ENCODE measurements at places on chromosomes 6 and 20. TPM values are rescaled to one million over a fixed set of nuclear protein-coding genes. Genes with fewer than 3 reads are reported as not detected.

AIF1 gene
- 17.3 TPM for total RNA-seq

FRMD1 gene
- 57.5 TPM for total RNA-seq

DNA sequence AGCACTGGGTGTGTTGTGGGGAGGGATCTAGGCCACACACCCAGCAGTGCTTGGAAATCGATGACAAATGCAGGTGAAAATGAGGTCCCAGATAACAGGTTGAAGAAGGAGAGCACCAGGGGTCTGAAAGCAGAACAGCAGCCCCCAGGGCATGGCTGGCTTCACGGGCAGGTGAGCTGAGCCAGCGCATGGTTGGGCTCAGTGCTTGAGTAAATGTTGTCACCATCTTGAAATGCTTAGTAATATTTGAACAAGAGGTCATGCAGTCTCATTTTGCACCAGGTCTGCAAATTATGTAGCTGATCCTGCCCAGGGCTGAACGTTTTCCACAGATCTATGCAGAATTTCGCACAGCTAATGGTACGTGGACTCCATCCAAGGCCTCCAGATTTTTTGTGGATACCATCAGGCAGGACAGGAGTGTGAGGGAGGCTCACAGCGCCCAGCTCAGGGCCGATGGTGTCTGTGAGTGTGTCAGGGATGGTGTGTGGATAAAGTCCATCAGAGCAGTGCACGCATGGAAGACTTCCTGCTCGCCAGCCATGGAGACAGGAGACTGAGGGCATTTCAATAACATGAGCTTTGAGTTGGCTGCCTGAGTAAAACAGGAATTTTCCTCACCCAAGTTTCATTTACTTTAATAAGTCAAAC lies 53.1 kb upstream of the SNX9 start:
- DNase-seq: no peak

REPS1 gene
- 31.4 TPM for total RNA-seq

- DNase-seq: no peak
Observed at GRCh38 chr6:52152711-52153160, 33.4 kb upstream of the IL17A start.

SMOC2 gene
- total RNA-seq: 11.4 TPM

DNA sequence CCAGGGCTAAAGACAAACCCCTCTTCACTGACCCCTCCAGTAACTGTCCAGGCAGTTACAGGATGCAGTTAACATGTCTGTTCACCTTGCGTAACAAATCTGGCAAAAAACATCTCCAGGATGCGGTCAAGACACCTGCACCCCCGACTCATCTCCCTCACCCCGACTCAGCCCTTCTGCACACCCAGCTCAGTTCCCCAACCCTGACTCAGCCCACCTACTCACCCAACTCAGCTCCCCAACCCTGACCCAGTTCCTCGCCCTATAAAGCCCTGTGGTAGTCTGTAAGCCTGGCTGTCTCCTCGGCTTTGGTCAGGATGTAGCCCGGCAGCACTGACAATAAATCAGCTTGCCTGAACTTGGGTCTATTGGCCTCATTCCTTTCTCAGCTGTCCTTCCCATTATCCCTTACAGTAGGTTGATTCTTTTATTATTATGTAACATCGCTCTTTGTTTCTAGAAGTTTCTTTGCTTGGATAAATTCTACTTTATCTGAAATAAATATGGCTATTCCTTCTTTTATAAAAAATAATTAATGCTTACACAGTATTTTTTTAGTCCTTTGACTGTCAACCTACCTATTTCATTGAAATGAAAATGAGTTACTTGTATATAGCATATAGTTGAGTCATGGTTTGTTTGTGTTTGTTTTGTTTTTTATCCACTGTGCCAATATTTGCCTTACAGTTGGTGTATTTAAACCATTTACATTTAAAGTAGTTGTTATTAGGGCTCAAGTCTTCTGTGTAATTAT lies 12.9 kb upstream of the ADTRP start:
- no peak for DNase-seq

DNA sequence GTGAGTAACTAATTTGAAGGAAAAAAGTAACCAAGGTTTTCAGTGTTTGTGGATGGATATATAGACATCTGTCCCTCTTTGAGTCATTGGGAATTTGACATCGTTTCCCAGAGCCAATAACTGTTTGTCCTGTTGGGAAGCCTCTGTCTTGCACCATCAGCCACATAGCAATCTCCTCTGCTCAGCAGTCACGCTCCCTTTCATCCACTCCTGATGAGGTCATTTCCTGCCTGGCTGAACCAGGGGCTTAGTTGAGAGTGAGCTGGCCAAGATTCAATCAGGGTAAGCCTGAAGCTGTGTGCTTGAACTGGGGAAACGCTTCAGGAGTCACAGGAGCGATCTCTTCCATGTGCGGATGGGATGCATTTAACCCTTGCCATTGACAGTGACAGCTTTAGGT lies 121.5 kb upstream of the FOXQ1 start:
- no peak for DNase-seq

DNA sequence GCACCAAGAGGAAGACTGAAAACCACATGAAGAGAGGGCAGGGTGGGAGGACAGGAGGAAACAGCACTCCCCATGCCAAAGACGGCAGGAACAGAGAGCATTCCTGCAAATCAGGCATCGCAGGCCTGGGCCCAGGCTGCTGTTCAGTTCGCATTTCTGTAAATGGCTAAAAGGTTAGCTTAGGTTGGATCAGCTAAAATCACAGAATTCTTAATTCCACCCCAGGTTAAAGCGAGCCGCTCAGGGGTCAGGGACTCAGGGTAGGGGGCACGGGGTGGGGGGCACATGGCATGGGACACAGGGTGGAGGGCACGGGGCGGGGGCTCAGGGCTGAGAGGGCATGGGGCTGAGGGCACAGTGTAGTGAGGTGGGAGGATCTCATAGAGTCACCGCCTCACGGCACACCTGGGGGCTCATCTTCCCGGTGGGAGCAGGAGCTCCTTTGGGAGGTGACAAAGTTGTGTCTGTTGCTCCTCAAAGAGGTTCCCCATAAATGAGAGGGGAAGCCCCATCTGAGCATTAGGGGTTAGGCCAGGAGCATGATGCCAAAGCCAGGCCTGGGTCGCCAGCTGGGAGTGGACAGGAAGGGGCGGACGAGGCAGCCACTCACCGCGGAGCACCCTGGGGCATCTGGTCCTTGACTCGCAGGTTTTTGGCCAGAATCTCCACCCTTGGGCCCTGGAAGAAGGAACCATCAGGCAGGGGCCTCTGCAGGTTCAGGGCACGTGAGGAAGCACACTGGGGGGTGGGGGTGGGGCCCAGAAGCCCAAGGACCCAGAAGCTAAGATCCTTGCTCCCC lies 200.7 kb downstream of the PREX1 start:
- no peak for DNase-seq

DNA sequence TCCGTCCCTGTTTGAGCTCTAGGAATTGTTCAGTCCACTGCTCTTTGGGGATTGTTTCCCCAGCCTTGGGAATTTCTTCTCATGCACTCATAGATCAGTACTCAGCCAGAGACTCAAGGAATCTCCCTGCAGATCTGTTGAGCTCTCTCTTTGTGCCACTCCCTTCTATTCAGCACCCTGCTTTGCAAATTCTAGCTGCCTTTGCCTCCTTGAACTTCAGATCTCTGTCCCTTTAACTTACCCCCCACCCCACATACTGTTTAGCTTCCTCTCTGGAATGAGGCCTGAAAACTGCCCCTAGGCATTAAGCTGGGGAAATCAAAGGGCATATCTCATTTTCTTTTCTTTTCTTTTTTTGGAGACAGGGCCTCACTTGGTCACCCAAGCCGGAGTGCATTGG lies 30.5 kb downstream of the QRSL1 start:
- DNase-seq: no peak

GRCh38 chr6:112184951-112185350 lies 69.4 kb downstream of the LAMA4 start:
- DNase-seq: no peak

DNA sequence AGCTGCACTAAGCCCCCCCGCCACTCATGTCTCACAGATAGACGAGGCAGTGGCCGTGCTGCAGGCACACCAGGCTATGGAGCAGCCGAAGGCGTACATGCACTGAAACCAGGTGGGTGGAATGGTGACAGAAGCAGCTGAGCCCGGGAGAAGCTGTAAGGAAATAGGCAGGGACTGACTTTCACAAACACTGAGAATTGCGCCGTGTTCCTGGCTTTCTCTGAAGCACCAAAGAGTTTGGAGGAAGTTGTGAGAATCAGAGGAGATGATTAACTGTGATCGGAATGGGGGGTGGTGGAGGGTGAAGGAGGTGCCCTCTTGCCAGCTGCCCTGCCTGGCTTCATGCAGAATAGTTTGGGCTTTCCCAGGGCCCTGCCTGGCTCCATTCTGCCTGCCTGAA lies 21.6 kb downstream of the TOMM34 start:
- no peak for DNase-seq

GRCh38 chr20:12207875-12208274 lies 290.2 kb downstream of the BTBD3 start:
- no peak for DNase-seq

SAMD10 gene
- total RNA-seq: 5.6 TPM

- no peak for DNase-seq
Observed at GRCh38 chr6:33742092-33742491, 4.6 kb downstream of the IP6K3 start.

FKBP1A gene
- 168 TPM for total RNA-seq

- no peak for DNase-seq
Observed at GRCh38 chr6:15475872-15476271, 187.0 kb downstream of the DTNBP1 start.

SLC17A1 gene
- total RNA-seq: not detected

GRCh38 chr6:99276747-99277146 lies 72.7 kb downstream of the FAXC start:
- DNase-seq: no peak

GRCh38 chr6:158666628-158667359 lies 16.9 kb downstream of the SYTL3 start:
- DNase-seq: no peak

DNA sequence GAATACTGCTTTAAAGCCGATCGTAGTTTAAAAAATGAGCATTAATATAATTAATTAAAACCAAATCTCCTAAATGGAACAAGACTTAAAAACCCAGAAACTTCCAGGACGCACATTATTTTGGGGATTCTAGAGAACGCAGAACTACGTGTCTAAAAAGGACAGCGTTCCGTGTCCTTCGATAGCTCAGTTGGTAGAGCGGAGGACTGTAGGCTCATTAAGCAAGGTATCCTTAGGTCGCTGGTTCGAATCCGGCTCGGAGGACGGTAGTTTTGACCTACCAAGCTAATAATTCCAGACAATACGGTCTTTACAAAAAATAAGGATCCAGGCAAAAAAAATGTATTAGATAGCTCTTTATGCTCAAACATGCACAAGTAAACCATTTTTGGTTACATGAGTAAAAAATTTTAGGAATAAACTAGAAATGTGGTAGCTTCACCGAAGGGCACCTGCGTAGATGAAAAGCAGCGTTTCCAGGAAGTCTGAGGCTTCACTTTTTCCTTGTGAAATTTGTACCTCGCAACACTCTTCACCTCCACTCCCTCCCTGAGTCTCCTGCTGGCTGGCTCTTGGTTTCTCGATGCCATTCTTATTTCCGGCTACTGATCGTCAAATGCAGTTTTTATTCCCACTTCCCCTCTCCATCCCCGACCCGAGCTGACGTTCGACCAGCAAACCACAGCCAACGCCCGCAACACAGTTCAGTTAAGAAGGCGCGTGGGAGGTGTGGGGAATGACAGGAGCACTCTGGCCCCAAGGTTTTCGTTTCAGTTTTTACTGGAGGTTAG lies 19.6 kb upstream of the ABT1 start:
- DNase-seq: peak; percentile 50

DNA sequence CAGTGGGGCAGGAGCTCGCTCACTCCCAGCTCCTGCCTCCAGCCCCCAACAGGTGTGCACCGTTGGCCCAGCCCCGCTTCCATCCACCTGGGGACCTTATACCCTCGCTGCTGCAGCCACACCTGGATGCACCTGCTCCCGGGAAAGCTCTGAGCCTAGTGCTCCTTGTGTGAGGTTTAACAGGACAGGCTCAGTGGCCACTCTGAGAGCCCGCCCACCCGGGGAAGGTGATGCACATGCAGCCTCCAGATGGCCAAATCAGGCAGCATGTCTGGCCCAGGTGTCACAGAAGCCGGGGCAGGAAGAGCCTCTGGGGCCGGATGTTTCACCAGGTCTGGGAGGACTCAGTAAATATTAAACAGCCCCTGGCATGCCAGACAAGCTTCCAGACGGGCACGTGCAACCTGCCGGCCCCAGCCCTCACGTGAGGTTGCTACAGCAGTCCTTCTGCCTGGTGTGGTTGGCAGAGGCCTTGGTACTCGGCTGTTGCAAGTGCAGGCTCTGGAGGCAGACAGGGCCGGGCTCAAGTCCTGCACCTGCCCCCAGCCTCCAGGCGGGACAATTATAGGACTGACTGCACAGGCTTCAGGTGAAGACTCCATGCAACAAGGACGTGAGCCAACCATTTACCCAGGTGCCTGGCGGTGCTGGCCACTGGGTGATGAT lies 66.9 kb downstream of the RIPOR3 start:
- no peak for DNase-seq

KHDC1L gene
- not detected for total RNA-seq

PLCB1 gene
- total RNA-seq: 8.8 TPM

DEFB124 gene
- total RNA-seq: not detected

- DNase-seq: peak; percentile 89
Observed at GRCh38 chr20:3045042-3045815, 623 bp upstream of the MRPS26 start.

DNA sequence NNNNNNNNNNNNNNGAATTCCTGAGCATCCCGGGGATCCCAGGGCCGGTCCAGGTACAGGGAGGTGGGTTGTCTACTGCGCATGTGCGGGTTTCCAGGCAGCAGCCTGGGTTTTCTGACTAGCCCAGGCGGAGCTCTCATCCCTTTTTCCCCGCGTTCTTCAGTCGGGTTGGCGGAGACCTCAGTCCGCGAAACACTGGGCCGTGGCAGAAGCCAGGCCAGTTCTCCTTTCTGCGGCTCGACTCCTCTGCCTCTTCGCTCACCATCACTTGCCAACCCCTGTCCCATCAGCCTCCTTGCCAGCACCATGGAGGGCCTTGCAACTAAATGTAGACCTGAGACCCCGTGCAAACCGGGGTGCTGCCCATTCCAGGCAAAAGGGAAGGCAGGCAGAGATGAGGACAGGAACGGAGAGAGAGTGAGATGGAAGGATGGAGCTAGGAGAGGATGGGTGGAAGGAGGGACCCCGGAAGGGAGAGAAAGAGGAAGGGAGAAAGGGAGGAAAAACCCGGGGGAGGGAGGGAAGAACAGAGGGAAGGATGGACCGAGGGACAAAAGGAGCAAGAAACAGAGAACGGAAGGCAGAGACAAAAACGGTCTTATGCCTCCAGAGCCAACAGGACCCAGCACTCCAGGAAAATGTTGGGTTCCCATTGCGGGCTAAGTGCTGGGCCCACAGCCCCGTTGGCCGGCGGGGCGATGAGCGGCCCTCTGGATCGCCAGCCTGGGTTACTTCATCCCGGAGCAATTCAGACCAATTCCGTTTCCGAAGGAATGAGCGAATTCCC lies 445.4 kb upstream of the DEFB115 start:
- peak; percentile 62 for DNase-seq

DNA sequence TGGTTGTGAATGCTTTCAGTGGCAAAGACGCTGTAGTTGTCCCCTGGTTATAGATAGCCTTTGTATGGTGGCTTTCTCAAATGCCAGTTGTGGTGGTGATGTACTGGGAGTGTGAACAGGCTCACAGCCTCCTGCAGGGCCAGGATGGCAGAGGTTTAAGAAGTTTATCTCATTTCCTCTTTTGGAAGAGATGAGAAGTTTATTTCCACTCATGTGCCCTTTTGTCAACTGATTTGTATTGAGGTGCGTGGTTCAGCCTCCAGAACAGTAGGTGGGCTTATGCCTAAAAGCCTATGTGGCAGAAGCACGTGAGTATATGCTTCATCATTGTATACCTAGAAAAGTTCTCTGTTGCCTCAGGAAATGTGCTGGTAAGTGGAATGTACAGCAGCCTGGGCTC lies 13.7 kb upstream of the ZFP57 start:
- DNase-seq: no peak

CTNNBL1 gene
- 31.0 TPM for total RNA-seq
